ENCODE measurements at places on chromosomes 6 and 20.

DNA sequence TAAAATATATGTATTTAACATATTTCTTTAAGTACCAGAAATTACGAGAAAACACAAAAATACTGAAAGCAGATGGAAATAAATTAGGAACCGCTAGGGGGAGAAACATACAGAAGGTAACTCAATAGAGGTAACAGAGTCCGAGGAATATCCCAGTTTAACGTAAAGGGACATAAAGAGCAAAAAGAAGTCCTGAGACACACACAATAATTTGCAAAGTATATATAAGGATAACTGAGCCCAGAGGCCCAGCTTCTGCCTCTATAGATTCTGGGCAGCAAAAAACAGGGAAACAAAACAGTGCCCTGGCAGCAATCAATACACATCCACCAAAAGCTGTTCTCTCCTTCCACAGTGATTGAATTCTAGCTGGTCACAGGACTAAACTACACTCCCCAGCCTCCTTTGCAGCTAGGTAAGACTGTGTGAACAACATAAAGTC is 15.1 kb downstream of the TBC1D32 start:
- no peak for DNase-seq

DNA sequence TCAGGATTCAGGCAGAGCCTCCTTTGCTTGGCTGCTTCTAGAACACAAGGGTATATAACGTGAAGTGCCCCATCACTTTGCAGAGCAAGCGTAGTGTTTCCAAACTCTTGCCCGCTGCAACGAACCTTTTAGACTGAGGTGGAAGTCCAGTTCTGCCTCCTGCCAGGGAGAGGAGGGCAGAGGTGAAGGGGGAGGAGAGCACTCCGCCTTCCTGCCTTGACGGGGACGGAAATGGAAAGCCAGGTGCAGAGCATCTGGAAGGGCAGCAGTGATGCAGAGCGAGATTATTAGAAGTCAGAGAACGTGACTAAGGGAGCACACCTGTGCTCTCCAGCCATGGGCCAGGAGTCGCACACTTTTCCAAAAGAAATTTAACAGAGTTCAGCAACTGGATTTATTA is 63.4 kb downstream of the RREB1 start:
- DNase-seq, result no peak

- no peak for DNase-seq
Measured at GRCh38 chr6:26230351-26230750, 134.6 kb upstream of the BTN3A2 start.

DNA sequence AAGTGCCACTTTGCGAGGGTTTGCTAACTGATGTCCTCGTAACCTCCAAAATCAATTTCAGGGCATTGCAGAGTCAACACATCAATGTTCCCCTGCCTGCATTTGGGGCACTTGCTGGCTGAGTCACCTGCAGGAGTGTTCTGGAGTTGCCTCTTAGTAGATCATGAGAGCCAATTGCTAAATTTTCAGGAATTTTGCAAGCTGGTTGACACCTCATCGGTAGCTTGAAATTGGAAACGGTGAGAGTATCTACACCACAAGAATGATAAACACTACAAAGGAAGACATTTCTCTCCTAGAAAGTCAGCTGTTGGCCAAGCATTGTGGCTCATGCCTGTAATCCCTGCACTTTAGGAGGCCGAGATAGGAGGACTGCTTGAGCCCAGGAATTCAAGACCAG is 10.8 kb upstream of the BFSP1 start:
- no peak for DNase-seq

DNA sequence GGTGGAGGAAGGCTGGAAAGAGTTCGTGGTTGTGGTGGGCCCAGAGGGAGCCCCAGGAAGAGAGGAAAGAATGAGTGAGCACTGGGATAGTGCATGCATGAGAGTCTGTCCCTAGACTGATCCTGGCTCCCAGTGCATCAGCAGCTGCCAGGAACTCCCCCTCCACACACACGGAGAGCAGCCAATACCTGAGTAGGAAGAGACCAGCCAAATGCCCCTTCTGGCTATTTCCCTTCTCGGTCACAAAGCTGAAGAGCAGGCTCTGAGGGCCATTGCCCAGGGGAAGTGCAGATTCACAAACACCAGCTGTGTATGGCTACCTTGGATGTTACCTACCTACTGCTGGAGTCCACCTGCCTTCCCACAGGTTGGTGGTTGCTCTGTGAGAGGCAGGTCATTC is 45.1 kb downstream of the GABRR2 start:
- DNase-seq, result no peak

GRCh38 chr6:119742188-119742803 is 392.7 kb upstream of the MAN1A1 start:
- peak; percentile 19 for DNase-seq

GRCh38 chr6:31940256-31940664 is 5.6 kb upstream of the CFB start:
- no peak for DNase-seq

DNA sequence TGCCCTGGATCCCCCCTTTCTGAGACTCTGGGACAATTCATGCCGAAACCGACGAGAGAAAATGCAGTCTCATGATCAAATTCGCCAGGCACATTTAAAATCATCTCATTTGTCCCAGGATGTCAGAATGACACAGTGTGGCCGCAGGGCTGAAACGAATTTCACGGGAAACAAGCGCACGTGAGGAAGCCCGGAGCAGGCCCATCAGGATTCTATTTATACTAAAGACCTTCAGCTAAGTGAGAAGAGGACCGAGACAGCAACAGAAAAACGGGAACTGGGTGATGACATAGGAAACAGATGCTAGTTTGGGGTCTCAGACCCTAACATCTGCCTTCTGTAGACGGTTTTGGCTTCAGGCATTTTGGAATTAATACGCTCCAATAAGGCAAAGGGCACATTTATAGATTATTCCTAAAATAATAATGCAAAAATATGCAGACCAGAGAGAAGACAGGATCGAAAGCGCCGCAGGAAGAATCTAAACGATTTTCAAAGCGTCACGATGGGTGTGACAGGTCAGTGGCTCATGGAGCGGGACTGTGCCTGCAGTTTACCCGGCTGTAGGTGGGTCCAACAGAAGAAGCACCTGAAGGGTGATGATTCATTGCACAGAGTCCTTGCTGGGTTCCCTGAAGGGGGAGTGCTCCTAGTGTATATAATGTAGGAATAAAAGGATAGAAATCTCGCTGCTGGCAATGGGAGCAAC is 80.8 kb upstream of the MPC1 start:
- DNase-seq, result no peak

- no peak for DNase-seq
Measured at GRCh38 chr6:128731249-128732165, 151.4 kb upstream of the LAMA2 start.

DNA sequence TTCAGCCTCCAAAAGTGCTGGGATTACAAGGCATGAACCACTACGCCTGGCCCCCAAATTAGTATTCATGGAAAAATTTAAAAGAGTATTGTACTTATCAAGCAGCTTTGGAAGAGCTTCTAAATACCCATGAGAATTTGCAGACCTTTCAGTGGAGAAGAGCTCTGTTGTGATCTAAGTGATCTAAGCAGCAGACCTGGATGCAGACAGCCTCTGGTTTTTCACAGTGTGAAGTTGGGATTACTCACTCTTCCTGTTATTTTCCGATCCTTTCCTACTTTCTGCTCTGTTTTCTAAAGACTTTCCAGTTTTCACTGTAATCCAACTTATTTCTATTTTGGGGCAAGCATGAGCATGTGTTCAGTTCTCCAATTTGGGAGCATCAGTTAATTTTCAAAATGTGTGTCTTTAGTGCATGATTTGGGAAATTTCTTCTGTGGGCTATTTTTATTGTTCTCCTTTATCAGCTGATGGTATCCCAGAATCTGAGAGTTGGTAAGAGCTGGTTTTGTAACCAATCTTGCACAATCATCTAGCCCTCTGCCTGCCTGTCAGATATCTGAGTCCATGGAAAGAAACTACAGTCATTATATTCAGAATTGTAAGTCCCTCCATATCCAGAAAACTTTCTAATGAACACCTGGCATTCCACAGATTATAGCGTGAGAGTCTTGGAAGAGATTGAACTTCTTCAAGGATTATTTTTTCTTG is 207.7 kb upstream of the DTNBP1 start:
- no peak for DNase-seq

GRCh38 chr6:52667572-52667971 is 3.3 kb upstream of the TMEM14A start:
- no peak for DNase-seq

DNA sequence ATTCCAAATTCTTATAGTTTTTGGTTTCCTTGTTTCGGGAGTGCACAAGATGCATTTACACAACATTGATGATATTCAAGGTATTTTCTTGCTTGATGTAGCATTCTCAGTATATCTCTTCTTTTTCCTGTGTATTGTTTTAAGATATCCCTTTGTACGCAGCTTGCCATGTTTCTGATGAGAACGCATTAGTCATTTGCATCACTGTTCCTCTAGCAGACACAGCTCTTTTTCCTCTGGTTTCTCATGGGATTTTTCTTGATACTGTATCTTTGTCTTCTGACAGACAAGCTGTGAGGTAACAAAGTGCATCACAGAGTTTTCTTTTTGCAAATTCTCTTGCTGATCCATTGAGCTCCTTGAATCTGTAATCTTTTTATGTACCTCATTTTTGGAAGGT is 146.4 kb downstream of the SLC22A3 start:
- DNase-seq, result no peak

GRCh38 chr6:77535172-77535571 is 71.9 kb upstream of the HTR1B start:
- no peak for DNase-seq

GRCh38 chr6:154096834-154097233 is 57.8 kb downstream of the OPRM1 start:
- DNase-seq, result no peak

DNA sequence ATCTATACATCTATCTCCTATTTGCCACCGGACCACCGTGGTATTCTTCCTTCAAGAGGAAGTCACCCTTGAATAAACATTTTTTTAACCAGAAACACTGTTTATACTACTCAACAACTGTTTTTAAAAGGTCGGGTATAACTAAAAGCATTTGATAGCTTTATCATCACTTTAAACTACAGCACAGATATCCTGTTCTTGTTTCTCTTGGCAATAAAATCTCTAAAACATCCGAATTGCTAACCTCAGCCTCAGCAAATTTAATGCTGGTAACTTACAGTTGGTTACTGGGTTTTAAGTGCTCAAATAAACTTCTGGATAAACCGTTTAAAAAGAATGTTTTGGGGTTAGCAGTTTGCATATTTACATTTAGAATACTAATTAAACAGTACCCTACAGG is 20.4 kb downstream of the ZUP1 start:
- DNase-seq, result no peak

DNA sequence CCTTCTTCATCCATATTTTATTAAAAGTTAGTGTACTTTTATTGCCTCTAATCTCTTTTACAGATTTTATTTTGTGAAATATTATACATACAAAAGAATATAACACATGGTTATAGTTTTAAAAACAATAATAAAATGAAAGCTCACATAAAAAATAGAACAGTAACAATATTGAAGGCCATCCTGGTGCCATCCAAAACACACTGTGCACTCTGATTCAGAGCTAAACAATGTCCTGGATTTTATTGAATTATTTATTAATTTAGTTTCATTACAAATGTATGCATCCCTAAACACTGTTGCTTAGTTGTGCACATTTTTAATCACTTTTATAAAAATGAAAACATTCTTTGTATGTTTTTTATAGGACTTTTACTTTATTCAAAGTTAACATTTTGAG is 32.9 kb downstream of the RNF217 start:
- DNase-seq, result no peak

- no peak for DNase-seq
Measured at GRCh38 chr20:64021124-64021975, 14.6 kb upstream of the C20orf204 start.

DNA sequence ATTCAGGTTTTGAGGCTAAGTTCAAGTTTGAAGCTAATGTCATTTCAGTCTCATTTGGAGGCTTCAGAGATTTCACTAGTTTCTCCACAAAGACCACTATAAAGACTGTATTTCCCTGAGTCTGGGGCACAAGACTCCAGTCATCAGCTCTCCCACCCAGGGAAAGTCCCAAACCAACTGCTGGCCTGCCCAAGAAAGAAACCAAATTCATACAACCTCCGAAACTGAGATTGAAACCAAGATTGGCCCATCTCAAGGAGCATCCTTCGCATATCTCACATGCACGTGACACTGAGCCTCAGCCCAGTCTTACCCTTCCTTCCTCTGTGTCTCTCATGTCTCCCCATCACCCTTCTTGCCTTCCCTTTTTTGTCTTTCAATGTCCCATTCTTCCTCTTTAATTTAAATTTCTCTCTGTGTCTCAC is 3.5 kb upstream of the LTA start:
- no peak for DNase-seq

- DNase-seq, result no peak
Measured at GRCh38 chr20:58650181-58650775, 805 bp upstream of the STX16 start.

DNA sequence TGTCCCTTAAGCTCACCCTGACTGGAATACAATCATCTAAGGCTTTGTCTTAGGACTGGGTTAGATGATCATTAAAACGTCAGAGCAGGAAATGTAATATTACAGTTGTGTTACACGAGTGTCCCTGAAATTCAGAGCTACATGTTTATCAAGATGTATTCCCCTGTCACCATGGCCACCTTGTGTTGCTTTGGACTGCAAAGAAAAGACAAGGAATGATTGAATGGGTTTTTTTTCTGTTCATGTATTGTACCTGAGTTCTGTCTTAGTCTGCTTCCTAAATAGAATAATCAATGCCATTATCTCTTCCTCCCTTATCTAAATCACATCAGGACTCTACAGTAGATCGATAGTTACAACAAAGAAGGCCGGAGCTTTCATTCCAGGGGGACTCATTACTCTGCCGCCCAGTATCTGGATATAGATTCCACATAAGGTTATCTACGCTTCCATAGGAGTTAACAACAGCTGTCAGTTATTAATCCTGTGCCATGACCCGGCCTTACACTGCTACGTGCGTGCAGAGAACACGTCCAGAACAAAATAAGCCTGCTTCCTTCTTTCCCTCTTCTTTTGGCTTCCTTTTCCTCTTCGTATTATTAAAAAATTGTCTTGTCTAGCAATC is 274.1 kb upstream of the SASH1 start:
- no peak for DNase-seq

- DNase-seq, result no peak
Measured at GRCh38 chr6:36968266-36968977, 13.9 kb downstream of the PI16 start.

GRCh38 chr6:130836055-130836640 is 8.9 kb downstream of the SMLR1 start:
- DNase-seq, result no peak

- no peak for DNase-seq
Measured at GRCh38 chr6:52123251-52123650, 35.8 kb upstream of the PKHD1 start.

DNA sequence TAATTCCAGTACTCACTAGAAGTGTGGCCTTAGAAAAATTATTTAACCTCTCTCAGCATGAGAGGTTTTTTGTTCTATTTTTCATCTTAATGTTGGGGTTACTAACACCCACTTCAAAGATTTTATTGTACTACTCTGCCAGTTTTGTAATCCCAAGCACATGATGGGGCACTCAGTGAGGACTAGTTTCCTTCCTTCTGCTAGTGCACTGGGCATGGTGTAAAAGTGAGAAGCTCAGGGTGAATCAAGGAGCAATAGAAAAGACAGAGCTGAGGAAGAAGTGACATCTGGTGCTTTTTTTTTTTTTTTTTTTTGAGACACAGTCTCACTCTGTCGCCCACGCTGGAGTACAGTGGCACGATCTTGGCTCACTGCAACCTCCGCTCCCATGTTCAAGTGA is 439.4 kb upstream of the ARID1B start:
- DNase-seq, result no peak

All from right kidney (tissue), 9 donors.